ENCODE measurements at places on chromosomes 2 and 18.
A peak's percentile ranks its signal among the peaks of the same experiment; 100 is the strongest.

GRCh38 chr18:79478484-79479115 lies 82.9 kb downstream of the NFATC1 start:
- no peak for DNase-seq

GRCh38 chr2:105790461-105791149 lies 45.9 kb downstream of the NCK2 start:
- DNase-seq, result no peak

DNA sequence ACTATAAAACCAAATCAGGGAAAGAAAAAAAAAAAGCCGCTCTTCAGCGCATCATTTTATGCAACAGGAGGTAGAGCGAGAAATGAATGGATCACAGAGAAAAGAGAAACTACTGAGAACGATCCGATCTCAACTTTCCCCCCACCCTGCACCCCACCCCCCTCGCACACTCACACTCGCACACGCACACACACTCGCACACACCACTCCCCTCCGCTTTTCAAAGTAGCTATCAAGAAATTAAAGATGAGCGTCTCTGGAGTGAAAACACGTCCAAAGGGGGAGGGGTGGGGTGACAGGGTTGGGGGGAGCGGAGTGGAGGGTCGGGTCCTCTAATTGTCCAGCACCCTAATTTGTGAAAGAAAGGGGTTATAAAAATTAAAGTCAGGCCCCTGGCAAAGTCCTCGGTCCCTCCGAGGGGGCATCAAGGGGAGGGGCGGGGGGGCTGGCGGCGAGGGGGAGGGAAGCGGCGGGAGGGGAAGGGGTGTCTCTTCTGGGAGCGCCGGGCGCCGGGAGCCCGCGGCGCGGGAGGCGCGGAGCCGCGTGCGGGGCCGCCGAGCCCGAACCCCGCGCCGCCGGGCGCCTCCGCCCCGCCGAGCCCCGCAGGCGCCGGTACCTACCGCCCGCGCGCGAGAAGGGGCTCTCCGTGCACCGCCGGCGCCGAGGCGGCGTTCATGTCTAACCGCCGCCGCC lies 428 bp downstream of the TCF4 start:
- DNase-seq, result no peak

GRCh38 chr2:17506736-17507616 lies 11.3 kb downstream of the RAD51AP2 start:
- no peak for DNase-seq

DNA sequence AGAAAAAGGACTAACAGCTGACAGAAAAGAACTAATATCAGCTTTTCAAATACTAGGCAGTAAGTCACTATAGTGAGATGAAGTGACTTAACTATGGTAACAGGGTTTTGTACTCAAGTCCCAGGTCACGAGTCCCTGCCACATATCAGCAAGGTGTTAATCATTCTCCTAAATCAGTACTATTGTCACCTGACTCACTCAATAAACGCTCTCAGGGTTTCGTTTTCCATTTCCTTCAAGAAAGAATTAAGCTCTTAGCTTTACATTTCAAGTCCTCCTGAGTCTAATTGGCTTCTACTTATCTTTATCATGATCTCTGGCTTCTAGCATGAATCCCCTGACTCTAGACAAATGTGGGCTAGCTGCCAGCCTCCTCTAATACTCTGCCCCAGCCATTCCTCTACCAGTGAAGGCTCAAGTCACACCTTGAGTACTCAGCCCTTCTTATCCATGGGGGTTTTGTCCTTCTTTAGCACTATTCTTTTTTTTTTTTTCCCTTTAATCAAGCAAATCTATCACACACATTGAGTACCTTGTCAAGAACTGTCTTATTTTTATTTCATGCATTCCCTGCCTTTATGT lies 20.0 kb downstream of the BUB1 start:
- DNase-seq, result no peak

DNA sequence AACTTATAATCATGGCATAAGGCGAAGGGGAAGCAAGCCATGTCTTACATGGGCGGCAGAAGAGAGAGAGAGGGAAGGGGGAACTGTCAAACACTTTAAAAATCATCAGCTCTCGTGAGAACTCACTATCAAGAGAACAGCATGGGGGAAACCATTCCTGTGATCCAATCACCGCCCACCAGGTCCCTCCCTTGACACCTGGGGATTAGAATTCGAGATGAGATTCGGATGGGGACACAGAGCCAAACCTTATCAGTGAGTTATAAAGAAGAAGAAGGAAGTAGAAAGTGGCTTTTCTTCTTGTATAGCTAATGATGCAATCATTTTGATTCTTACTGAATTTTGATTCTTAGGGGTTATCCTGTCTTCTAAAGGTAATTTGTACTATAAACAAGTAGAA lies 51.4 kb downstream of the SMCHD1 start:
- no peak for DNase-seq

DNA sequence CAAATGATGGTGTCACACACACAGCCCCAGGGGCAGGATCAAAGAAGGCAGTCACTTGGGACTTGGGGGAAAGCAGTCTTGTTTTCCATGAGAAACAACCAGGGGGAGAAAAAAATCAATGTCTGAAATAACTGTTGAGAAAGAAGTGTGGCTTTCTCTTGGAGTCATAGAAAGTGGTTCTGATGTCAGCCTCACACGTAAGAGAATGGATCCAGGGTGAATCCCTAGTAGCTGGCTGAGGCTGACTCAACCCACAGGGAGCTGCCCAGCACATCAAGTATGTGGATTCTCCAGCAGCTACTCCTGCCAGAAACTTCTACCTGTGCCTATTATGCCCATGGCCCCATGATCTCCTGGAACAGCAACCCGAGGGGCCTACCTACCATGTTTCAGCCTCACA lies 33.6 kb upstream of the ZBTB7C start:
- DNase-seq, result no peak

DNA sequence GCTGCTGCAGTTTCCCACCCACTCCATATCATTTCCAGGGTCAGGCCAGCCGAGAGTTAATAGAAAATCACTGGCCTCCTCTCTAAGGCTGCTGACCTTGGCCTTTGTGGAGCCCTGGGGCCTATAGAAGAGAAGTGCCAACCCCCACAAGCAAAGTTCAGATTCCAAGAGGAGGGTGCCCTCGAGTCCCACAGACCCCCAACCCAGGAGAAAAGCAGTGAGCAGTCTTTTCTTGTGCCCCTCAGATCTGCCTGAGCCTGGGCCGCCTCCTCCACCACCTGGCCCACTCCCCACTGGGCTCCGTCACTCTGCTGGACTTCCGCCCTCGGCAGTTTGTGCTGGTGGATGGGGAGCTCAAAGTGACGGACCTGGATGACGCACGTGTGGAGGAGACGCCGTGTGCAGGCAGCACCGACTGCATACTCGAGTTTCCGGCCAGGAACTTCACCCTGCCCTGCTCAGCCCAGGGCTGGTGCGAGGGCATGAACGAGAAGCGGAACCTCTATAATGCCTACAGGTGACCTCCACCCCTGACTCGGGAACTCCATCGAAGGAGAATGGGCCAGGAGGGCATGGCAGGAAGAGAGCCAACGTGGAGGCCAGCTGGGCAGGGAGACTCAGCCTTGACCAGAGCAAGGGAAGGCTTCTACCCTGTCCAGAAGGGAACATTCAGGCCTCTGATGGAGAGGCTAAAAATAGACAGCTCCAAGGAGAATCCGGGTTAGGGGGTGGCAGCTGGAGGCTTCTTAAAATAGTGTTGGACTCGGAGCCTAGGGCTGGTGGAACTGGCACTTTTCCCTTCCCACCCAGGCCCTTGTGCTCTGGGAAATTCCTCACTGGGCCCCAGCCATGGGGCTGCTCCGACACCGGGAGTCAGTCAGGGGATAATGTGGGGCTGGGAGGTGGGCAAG lies 6.2 kb downstream of the PKDCC start:
- no peak for DNase-seq

- DNase-seq, result no peak
These were observed 48.5 kb upstream of the EPC2 start for GRCh38 chr2:148596018-148596417.

- no peak for DNase-seq
These were observed 23.6 kb downstream of the CYB5A start for GRCh38 chr18:74268175-74268574.

GRCh38 chr2:2234398-2235195 lies 96.5 kb downstream of the MYT1L start:
- DNase-seq, result no peak

- DNase-seq, result peak; percentile 53
These were observed 6.6 kb upstream of the CDH2 start for GRCh38 chr18:28183418-28184078.

DNA sequence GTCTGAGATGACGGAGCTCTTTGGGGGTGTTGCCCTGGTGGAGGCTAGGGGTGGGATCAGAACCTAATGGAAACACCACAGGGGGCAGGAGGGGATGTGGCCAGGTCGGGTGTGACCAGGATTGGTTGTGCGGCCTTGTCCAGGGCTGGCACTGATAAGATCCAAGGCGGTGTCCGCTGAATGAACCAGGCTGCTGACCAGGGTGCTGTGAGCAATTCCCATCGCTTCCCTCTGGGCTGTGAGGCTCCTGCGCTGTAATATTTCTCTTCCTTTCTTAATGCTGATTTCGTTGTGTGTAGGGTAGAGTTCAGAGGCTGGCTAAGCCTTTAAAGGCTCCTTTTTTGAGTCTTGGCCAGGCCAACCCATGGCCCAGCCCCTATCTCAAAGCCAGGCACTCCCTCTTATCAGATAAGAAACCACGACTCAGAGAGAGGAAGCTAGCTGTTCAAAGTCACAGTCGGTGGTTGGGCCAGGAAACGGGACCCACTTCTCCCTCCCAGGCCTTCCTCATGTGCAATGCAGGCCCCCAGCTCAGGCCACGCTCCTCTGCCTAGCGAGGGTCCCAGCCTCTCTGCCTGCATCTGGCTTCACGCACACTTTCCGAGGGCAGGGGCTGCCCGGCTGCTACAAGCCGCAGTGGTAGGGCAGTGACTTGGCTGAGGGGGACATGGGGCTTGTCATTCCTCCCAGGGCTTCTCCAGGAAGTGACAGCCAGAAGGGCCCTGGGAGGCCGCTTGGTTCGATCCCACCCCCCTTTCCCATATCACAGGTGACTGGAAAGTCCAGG lies 26.0 kb upstream of the FOSL2 start:
- no peak for DNase-seq

- DNase-seq, result no peak
These were observed 98.3 kb downstream of the GATA6 start for GRCh38 chr18:22267697-22268096.

GRCh38 chr2:165886487-165887146 lies 67.0 kb downstream of the TTC21B start:
- no peak for DNase-seq

DNA sequence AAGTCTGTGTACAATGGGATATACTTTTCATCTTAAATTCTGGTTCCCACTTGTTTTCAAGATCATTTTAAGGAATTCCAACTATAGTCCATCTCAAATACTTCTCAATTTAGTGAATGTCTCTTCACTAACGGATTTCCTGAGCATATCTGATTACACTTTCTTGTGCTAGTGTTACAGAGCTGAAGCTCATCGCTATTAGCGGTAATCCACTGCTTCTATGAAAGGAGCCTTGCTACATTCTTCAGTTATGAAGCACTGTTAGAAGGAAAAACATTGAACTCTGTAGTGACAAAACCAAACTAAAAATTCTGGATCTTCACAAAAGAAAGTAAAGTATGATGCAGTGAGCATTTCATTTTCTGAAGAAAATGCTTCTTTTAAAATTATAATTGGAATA lies 72.0 kb downstream of the AGPS start:
- peak; percentile 49 for DNase-seq

DNA sequence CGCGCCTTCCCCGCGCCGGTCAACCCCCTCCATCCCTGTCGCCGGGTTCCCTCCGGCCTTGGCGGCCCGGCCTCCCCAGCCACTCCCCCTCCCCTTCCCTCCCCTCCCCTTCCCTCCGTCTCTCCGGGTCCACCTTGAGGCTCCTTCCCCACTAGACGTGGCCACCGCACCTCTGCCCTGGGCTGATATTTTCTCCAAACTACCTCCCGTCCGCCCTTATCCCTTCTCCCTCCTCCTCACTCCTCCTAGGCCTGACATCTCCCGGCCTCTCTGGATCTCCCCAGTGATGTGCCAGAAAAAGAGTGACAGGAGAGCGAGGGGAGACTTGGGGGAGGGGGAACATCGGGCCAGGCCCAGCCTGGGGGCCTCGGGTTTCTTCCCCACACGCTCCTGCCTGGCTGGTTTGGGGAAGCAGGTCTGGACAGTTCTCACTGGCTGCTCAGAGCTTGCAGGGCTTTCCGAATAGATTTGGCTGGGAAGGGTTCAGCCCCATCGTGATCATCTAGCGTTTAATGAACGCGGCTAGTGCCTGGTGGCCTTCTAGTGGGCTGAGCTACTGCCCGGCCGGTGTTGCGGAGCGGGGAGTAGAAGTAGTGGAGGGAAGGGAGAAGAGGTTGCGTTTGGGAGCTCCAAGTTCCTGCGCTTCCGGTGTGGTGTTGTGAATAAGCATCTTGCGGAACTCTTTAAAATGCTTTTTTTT lies 641 bp downstream of the MAPRE3 start:
- DNase-seq, result no peak

DNA sequence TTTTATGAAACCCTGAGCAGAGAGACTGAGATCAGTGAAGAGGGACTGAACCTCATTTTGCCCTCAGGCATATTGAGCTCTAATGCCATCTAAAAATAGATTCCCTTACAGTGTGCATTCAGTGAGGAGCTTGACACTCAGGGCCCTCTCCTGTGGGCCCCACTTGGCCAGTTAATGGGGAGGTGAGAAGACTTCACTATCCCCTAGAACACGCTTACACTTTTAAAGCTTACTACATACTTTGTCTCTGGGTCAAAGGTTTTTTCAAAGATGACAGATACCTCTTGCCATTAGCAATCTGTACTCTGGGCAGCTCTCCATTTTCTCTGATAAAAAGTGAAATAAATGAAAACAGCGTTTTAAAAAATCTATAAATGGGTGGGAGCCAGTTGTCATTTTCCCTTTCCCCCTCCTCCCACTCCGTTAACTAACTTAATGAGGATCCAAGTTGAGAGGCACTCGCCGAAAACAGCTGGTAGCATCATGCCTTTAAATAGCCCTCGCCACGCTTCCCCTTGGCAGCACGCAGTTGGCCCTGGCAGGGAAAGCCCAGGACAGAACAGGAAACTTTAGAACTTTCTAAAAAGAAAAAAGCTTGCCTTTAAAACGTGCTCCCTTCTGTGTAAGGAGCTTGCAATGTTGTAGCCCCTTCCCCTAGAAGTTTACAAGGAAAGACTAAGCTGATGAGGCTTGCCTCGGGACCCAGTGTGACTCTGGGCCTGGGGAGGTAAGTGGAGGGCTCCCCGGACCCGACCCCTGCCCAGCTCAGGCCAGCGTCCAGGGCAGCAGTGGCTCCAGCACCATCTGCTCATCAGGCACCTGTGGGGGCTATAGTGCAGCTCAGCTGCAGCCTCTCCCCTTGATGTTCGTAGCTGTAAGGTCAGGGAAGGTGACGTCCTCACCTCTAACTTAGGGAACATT lies 58.8 kb upstream of the FOSL2 start:
- no peak for DNase-seq
